ENCODE measurements at places on chromosomes 13 and 19.

GRCh38 chr13:37059848-37060192, 332 bp upstream of the SUPT20H start:
- no peak for DNase-seq

- DNase-seq = no peak
Observed at GRCh38 chr19:670609-671075, 5.5 kb upstream of the FSTL3 start.

DNA sequence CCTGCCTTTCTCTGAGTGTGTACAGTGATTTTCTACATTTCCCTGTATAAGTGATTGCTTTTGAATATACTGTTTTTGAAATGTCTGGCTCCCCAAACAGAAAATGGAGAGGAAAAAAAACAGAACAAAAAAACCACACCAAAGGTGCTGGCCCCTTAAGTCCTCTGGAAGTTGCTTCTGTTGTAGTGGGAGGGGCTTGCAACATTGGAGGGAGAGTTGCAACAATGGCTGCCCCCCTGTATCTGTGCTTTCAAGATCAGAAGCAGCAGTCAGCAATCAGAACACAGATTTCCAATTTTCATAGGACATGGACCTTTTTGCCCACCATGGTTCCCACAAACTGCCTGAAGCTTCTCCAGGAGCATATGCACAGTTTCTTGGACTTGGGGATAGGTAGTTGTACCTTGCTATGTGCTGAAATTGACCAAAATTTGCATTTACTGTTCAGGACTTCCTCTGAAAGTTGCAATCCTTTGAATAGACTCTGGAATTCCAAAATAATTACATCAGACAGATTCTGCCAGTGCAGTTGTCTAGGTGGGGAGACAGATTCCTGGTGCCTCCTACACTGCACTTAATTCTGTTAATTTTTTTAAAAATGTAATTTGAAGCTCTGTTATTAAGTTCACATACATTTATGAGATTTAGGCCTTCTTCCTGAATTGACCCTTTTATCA, 13.8 kb downstream of the BIVM start:
- no peak for DNase-seq

- no peak for DNase-seq
Observed at GRCh38 chr19:44653977-44654774, 10.5 kb downstream of the PVR start.

DNA sequence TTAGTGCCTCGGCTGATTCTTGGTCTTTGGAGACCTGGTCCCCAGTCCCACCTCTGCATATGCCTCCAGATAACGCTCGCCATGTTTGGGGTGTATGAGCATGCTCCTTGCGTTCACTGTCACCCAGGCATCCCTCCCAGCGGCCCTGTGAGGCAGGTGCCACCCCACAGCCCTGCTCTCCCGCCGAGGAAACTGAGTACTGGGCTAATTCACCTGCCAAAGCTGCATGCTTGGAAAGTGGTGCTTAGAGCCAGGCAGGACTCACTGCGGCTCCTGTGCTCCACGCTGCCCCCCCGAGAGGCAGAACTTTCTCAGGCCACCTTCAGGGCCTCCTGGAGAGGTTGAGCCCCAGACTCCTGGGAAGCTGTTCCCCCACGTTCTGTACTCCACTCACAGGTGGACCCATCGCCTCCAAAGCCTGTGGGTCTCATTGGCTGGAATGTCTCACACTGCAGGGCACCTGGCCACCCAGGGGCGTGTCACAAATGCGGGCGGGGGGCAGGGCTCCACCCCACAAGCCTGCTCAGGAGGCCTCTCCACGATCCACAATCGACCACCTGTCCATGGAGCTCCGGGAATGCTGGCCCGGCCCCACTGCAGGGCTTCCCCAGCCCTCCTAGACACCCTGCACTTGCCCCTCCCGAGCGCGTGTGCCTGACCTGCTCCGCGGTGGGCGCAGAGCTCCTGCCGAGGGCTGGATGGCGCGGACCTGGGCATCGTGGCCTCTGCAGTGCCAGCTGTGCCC, 64.6 kb downstream of the ATP11A start:
- no peak for DNase-seq

GRCh38 chr19:30082611-30083010, 140.6 kb downstream of the URI1 start:
- no peak for DNase-seq

GRCh38 chr19:10270616-10271394, at the start of gene ICAM1:
TSS of gene ICAM1 (plus strand) at chr19:10271120. CDS start at chr19:10271160, 40 bp downstream.
- no peak for DNase-seq

DNA sequence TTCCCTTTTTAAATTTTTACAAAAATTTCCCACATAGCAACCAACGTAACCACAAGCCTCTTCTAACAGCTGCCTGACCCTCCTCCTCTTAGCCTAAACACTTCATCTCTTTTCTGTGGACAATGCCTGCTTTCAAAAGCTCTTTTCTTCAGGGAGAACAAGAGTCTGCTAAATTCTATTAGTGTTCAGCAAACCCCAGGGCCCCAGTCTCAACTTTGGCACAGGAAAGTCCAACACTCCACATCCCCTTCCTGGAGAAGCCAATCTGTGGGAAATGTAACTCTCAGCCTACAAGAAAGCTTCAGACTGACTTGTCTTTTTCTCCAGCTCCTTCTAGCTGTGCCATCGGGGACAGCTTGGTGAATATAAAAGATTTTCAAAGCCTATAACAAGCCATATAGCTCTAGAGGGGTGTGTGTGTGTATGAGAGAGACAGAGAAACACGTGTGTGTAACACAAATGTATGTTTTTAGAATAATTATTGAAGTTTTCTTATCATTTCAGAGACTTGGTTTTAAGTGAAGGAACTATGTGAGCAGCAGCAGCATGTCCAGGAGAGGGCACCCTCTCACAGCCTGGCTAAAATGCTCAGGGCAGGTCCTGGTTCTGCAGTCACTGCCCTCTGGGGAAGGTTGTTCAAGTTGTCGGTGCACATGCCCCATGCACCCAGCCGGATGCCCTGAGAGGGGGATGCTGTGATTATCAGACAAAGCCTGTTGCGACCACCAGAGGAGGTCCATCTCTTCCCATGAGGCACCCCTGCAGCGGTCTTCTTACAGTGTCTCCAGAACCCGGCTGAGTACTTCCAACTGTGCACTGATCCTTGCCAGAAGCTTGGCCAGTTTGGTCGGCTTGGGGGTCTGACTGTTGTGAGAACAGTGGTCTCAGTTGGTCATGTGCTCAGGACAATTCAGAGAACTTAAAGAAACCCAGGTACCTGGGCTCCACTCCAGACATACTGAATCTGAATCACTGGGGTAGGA, 34.4 kb downstream of the CCDC70 start:
- DNase-seq = peak; percentile 43

- DNase-seq = no peak
Observed at GRCh38 chr13:22757530-22758120, 423.2 kb upstream of the SGCG start.

DNA sequence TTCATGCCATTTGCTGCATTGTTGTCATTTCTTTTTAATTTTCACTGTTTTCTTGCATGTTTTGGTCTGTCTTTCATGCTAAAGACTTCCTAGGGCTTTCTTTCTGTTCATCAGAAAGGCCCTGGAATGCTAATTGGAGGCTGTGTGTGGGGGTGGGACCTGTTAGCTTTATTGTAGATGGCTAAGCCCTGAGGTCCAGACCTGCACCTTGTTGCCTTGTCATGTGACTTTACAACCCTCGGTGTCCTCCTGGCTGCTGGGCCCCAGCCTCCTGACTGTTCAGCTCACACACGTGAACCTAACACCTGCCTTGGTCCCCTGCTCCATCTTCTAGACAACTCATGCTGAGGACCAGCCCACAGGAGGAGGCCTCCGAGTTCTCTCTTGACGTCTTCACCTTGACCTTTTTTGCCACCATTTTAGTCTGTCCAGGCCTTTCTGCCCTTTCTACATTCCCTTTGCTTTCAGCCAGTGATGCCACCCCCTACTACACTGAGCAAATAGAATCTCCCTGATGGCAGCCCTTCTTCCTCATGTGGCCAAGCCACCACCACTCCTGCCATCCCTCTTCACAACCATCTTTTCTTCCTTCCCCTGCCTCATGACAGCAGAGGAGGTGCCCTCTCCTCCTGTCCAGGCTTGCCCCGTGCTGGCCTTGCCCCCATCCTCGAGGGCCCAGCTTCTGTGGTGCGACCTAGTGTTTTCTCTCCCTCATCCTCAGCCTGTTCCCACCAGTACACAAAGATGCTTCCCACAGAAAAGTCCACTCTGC, 41.4 kb upstream of the GPI start:
- DNase-seq = no peak

GRCh38 chr19:45177817-45178261, at the start of gene TRAPPC6A:
TSS of gene TRAPPC6A (minus strand) at chr19:45178237. CDS start at chr19:45178218, 19 bp downstream.
- no peak for DNase-seq

DNA sequence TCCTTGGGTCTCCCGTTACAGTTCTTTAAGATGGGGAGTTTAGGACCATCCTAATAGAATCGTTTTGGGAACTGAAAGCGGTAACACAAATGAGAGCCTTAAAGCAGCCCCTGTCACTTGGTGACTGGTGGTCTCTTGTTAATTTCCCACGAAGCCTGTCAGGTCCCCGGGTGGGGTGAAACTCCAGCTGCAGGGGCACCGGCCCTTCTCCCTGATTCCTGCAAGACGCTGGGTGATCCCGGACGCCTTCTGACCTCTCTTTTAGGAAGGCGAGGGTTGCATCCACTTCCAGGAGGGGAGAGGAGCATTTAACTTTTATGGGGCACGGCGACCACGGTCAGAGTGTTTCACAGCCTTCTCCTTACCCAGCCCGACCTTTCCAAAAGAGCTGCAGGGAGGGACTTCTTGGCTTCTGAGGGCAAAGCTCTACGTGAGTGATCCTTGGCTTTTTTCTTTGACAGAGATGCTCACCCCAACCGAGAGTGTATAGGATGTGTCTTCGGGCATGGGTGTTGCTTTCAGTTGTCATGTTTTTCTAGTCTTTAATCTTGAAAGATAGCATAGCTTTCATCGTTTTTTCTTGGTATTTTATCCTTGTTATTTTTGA, 688 bp downstream of the ZNF225 start:
- no peak for DNase-seq

DNA sequence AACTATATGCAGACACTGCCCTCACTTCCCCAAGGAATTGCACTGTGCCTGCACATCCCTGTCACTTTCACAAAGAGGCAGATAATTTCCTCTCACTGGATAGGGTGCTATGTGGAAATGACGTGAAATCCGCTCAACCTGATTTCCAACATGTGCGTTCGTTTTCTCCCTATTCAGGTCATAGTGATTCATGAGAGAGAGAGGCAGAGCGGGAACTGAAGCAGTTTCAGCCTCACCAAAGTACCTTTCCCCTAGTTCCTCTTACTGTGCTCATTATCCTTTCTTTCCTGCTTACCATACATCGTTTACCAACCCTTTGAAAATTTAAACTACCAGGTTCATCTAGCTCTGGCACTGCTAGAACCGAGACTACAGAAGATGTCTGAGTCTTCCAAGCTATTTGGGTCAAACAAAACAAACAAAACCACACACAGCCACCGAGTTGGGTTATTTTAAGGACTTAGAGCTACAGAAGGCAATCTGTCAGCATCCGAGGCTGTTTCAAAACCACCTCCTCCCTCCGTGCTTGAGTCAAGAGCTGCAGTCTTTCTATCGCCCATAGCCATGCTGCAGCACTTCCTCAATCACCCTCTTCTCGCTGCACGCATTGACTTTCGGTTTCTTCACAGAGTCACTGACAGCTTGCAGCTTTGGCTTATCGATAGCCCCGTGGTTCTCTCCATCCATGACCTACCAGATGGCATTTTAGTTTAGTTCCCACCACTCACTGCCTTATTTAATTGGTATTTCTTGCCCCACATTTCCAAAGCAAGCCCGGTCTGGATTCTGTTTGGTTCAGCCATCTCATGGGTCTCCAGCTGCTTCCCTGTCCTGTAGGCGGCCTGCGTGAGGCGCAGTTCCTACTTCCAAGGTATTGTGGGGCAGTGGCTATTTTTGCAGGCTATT, 1395.8 kb downstream of the EFNB2 start:
- DNase-seq = no peak

- DNase-seq = no peak
Observed at GRCh38 chr13:55816976-55817601, 1323.6 kb upstream of the PRR20A start.

GRCh38 chr13:106048386-106048785, 487.1 kb downstream of the EFNB2 start:
- DNase-seq = no peak

Measured in iPS DF 6.9 (cell line).